ENCODE measurements at places on chromosomes 2 and 18.

GRCh38 chr2:17441055-17441771 is 77.0 kb downstream of the RAD51AP2 start:
- no peak for DNase-seq

GRCh38 chr2:57990118-57990725 is 56.4 kb upstream of the VRK2 start:
- DNase-seq: no peak

DNA sequence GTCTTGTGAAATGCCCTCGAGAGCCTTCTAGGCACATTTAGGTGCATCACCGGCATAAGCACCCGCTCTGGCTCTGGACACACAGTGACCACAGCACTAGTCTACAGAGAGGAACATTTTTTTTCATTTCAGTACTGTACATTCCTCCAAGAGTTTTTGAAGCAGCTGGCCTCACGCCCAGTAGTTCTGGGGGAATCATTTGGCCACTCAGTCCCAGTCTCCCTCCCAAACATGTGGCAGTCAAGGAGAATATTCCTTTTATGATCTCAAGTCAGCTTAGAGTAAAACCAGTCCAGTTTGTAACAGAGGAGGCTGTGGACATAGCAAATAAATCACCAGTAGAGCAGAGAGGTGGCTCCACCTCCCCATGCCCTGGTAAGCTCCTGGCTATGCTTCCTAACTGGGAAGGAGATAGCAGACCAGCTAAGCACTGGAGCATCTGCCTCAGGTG is 48.1 kb downstream of the KCNE4 start:
- no peak for DNase-seq

- peak; percentile 22 for DNase-seq
Observed at GRCh38 chr2:101300836-101301235, 7.7 kb downstream of the RNF149 start.

- no peak for DNase-seq
Observed at GRCh38 chr2:45736757-45737704, 85.6 kb downstream of the PRKCE start.

- DNase-seq: no peak
Observed at GRCh38 chr2:172228177-172228808, 125.6 kb upstream of the DLX2 start.

DNA sequence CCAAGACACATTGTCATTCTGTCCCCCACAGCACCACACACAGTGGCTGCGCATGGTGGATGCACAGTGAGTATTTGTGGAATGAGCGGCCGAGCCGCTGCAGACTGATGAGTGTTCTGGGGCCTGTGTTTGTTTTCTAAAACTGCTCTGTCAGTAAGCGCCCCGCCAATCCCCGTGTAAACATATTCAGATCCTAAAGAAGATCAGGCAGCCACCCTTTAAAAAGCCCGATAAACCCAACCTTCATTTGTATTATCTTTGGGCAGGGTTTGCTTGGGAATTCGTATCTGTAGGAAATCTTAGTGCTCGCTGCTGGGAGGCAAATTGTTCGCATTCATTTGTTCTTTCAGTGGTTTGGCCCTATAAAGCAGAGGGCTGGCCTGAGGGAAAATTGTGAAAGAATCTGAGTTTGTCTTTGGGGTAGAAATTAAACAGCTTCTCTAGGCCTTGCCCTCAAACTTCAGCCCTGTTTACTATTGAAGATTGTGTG is 68.6 kb downstream of the TGOLN2 start:
- no peak for DNase-seq

DNA sequence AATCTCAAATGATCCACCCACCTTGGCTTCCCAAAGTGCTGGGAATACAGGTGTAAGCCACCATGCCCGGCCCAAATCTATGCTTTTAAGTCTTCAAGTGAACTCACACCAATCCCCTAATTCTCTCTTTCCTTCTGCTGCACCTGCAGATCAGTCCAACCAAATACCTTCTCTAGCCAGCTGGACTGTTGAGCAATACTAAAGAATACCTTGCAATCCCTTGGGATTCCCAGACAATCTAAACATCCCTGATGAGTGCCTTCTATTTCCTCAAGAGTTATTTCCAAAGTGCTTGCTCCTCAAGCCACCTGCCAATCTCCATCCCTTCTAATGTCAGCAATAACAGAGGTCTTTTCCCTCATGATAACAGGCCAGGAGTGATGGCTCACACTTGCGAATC is 48.6 kb downstream of the SF3B1 start:
- no peak for DNase-seq

- DNase-seq: no peak
Observed at GRCh38 chr2:19378939-19379338, 20.5 kb upstream of the OSR1 start.

DNA sequence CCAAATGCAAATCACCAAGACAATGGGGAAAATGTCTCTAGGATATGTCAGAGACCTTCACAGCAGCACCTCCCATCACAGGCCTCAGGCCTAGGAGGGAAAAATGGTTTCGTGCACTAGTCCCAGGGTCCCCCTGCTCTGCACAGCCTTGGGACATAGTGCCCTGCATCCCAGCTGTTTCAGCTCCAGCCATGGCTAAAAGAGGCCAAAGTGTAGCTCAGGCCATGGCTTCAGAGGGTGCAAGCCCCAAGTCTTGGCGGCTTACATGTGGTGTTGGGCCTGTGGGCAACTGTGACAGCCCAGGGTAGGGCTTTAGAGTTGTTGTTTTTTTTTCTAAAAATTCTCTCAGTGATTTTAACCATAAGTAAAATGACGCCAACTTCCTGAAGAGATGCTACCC is 25.5 kb upstream of the SOCS6 start:
- no peak for DNase-seq

DNA sequence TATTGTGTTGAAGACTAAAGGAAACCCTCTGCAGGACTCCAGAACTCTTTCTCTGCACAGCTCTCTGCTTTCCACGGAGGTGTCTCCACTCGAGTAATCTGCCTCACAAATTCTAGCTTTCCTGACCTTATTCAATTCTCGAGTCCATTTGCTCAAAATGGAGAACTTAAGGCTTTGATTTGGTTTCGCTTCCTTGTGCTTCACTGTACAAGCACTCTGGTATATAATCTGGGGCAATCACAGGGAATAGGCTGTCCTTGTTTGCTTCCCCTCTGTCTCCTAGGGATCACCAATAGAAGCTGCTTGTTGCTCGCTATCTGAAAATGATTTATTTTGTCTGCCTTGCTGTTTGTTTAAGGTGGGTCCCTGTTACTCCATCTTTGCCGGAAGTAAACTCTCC is 129.1 kb upstream of the DOCK10 start:
- peak; percentile 51 for DNase-seq

DNA sequence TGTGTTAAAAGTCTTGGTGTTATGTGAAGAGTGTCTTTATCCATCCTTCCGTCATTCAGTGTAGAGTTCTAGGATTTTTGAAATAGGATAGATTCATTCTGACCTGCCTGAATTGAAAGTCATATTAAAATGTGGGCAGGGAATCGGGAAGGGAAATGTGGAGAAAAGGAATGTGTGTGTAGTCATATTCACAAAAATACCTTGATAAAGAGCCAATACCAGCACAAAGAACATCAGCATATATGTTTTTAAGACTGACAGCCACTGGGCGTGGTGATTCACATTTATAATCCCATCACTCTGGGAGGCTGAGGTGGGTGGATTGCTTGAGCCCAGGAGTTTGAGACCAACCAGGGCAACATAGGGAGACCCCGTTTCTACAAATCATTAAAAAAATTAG is 188.1 kb downstream of the CAMKMT start:
- DNase-seq: no peak

GRCh38 chr2:141767051-141767450 is 363.8 kb downstream of the LRP1B start:
- DNase-seq: no peak

GRCh38 chr2:127051116-127052056 is 55.6 kb downstream of the BIN1 start:
- no peak for DNase-seq

DNA sequence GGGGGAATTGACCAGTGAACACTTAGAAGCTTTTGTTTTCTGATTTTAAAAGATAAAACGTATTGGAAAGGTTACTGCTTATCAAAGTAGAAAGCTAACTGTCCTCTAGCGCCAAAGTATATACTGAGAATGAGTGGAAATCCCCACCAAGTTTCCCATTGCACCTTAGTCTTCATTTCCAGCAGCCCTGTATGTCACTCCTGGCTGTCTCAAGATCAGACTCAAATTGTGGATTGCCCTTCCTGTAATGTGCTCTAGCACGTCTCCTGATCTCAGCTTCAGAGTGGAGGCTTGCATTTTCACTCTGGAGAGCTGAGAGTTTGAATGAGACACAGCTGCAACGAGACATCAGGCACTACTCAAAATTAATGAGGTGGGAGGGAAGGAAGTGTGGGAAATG is 26.6 kb downstream of the MFF start:
- no peak for DNase-seq

- no peak for DNase-seq
Observed at GRCh38 chr2:219995991-219996765, 368.7 kb downstream of the SLC4A3 start.

GRCh38 chr2:9779596-9780264 is 63.5 kb upstream of the TAF1B start:
- no peak for DNase-seq

DNA sequence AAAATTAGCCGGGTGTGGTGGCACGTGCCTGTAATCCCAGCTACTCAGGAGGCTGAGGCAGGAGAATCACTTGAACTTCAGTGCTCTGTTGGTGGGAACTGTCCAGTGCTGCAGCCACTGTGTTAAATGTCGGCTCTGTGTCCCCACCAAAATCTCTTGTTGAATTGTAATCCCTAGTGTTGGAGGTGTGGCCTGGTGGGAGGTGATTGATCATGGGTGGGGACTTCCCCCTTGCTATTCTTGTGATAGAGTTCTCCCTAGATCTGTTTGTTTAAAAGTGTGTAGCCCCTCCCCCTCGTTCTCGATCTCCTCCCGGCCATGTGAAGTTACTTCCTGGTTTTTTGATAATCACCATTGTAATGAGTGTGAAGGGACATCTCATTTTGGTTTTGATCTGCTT is 9.8 kb upstream of the RPL31 start:
- DNase-seq: peak; percentile 33

DNA sequence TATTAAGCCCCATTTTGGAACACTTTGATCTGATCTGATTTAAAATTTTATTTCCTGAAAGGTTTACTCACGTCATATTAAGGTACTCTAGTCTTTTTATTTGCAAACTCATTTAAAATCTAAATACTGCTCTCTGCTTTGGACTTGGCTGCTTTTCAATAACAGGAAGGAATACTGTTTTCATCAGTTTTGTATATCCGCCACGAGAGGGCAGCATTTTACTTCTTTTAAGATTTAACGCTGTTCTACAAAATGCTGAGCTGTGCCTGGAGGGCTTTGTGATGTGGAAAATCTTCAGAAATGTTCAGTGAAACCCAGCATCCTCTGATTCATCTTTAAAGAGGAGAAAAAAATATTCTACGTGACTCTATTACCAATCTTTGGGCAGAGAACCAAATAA is 37.5 kb upstream of the SLC38A11 start:
- DNase-seq: peak; percentile 34

DNA sequence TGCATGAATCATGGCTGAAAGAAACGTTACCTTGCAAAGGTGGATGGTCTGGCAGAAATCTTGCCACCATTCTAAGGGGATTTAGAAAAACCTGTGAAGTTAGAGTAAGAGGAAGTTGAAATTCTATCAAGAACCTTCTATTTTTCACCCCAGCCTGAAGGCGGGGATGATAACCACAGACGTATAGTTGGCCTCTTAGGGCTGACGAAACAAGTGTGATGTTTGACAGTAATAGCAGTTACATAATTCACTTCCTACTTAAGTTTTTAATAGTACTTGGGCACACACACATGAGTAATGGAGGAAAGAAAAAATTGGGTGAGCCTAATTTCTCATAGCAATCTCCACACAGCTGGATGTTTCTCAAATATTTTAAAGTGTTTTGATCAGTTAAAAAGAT is 336.6 kb upstream of the SALL3 start:
- peak; percentile 81 for DNase-seq

- DNase-seq: no peak
Observed at GRCh38 chr2:102368461-102369109, 13.0 kb downstream of the IL18R1 start.

DNA sequence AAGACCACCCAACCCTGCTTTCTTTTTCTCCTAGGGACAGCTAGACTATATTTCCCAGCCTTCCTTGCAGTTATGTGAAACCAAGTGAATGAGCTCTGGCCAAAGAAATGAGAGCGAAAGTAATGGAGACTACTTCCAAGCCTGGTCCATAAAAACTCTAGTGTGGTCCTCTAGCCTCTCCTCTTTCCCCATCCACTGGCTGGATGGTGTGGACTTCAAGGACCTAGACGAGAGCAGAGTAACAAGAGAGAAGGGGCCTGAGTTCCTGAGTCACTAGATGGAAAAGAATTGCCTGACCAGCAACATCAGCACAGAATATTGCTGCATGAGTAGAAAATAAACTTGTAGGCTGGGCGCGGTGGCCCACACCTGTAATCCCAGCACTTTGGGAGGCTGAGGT is 2.9 kb upstream of the TMSB10 start:
- no peak for DNase-seq

Measured in inflammatory macrophage treated with lipopolysaccharide for 1 hour (primary cell).